ENCODE measurements at places on chromosomes 4 and X. TPM values are rescaled to one million over a fixed set of nuclear protein-coding genes. Genes with fewer than 3 reads are reported as not detected.

The ATOH1 gene
- total RNA-seq = not detected

The FRMD7 gene
- not detected for total RNA-seq

The CCNG2 gene
- total RNA-seq = 40.9 TPM

The SRD5A3 gene
- total RNA-seq = 12.8 TPM

The CT45A5 gene
- not detected for total RNA-seq

The DGAT2L6 gene
- total RNA-seq = not detected

The SPANXC gene
- total RNA-seq = not detected

The ALAS2 gene
- not detected for total RNA-seq

The P2RY8 gene
- not detected for total RNA-seq

The MAGEA6 gene
- not detected for total RNA-seq

The LEF1 gene
- not detected for total RNA-seq

The PRKG2 gene
- 23.3 TPM for total RNA-seq

The NSG1 gene
- 1.5 TPM for total RNA-seq

The STARD8 gene
- total RNA-seq = 7.3 TPM

The AVPR2 gene
- not detected for total RNA-seq

The PFKFB1 gene
- not detected for total RNA-seq

The CASP3 gene
- total RNA-seq = 23.1 TPM

The S100P gene
- not detected for total RNA-seq

The TMPRSS11E gene
- total RNA-seq = not detected

The WDR17 gene
- total RNA-seq = 3.3 TPM

The RPA4 gene
- total RNA-seq = 0.66 TPM

The IGFBP7 gene
- 55.9 TPM for total RNA-seq

The FGFBP2 gene
- not detected for total RNA-seq

The MOB1B gene
- total RNA-seq = 19.8 TPM

The NR0B1 gene
- total RNA-seq = 4.1 TPM

The TET2 gene
- 7.1 TPM for total RNA-seq

The WWC2 gene
- 22.7 TPM for total RNA-seq

The KLF3 gene
- total RNA-seq = 24.1 TPM

The POU3F4 gene
- not detected for total RNA-seq

The ARR3 gene
- not detected for total RNA-seq

The GPR143 gene
- not detected for total RNA-seq

The GABRG1 gene
- total RNA-seq = not detected

The ZNF185 gene
- 1.5 TPM for total RNA-seq

The CENPVL2 gene
- not detected for total RNA-seq

The IRS4 gene
- total RNA-seq = not detected

The IL2RG gene
- not detected for total RNA-seq

The PROM1 gene
- not detected for total RNA-seq

The TLR3 gene
- total RNA-seq = 7.8 TPM

The NWD2 gene
- total RNA-seq = not detected

The TBC1D1 gene
- total RNA-seq = 93.2 TPM

The DMRTC1 gene
- not detected for total RNA-seq

All from smooth muscle cell of trachea (primary cell).